ENCODE measurements at places on chromosomes 1 and 21.

DNA sequence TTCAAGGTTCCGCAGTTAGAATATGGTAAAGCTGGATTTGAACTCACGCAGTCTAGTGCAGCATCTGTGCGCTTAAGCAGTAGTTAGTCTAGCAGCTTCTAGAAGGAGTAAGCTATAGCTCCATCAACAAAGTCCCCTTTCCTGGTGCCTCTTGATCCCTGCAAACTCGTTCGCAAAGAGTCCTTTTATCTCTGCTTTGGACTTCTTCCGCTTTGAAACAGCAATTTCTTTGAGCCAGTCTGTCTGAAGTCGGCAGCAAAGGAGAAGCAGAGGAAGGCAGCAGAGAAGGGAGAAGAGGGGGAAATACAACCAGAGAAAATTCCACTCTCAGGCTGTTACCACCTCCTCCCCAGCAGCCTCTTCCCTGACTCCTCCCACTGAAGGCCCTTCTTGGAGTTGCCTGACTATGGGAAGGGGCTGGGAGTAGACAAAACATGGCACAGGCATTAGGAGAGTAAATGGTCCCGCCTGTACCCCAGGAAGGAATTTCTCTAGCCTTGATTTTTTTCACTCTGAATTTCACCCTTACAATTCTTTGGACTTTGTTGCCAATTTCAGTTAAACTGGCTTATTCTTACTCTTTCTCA is 25.9 kb downstream of the HSD3B2 start:
- no peak for DNase-seq

GRCh38 chr1:40664791-40665190 is 691 bp downstream of the RIMS3 start:
- peak; percentile 7 for DNase-seq

DNA sequence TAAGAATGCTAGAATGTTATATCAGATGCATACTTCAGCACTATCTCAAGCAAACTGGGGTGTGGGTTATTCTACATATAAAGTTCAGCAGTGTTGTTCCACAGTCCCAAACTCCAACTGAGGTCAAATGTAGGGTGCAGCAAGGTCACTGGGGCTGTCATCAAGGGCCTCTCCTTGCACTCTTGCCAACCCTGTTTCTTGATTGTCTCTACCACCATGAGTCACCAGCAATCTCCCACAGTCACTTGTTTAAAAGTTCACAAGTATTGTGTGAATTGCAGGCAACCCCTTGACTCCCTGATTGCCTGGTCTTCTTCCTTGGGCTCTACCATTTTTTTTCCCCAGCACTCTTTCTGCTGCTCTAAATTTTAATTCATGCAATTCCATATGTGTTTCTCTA is 10.6 kb downstream of the METTL18 start:
- DNase-seq: no peak

DNA sequence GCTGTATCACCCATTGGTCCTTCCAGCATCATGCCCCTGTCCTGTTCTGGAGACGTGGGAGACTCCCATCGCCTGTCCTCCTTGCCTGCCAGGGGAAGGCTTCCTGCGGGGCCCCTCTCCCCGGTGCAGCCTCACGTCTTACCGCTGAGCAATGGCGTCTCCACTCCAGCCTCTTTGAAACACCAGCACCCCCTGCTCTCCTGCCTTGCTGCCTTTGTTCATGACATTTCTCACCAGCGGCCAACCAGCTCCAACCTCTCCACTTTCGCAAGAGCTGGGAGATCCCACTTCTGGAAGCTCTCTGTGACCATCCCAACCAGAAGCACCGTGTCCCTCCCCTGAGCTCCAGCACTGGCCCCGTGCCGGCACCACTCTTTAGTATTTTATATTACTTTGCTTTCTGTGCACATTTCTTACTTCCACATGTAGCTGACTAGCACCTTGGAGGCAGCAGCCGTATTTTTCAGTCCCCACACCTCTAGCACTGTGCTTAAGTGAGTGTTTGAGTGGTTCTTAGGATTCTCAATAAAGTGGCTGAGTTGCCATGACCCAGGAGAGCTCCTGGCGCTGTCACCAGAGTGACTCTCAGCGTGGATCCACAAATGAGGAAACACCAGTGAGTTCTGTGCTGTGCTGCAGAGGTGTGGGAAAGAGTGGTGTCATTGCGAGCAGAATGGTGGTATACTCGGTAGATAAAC is 83.5 kb downstream of the ATP5PO start:
- DNase-seq: no peak

DNA sequence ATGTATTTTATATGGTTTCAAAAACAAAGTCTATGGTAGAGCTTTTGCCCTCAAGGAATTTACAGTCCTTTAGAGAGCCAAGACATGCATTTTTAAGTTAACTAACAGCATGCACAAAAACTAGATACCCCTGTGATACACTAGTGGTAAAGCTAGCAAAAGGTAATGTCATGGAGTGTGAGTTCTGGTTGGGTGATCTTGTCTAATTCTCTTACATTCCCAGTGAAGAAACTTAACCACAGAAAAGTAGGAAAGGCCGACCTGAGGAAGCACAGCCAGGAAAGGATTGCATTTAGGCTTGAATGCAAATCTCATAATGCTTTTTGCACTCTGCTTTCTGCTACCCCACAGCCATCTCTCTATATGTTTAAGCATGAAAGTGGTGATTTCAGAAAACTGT is 202.2 kb downstream of the ROR1 start:
- no peak for DNase-seq

GRCh38 chr1:160567858-160568682 is 11.2 kb downstream of the CD84 start:
- no peak for DNase-seq

GRCh38 chr1:14715802-14716201 is 117.3 kb downstream of the KAZN start:
- no peak for DNase-seq

- DNase-seq: no peak
Measured at GRCh38 chr21:34836103-34836932, 167.5 kb downstream of the CLIC6 start.

DNA sequence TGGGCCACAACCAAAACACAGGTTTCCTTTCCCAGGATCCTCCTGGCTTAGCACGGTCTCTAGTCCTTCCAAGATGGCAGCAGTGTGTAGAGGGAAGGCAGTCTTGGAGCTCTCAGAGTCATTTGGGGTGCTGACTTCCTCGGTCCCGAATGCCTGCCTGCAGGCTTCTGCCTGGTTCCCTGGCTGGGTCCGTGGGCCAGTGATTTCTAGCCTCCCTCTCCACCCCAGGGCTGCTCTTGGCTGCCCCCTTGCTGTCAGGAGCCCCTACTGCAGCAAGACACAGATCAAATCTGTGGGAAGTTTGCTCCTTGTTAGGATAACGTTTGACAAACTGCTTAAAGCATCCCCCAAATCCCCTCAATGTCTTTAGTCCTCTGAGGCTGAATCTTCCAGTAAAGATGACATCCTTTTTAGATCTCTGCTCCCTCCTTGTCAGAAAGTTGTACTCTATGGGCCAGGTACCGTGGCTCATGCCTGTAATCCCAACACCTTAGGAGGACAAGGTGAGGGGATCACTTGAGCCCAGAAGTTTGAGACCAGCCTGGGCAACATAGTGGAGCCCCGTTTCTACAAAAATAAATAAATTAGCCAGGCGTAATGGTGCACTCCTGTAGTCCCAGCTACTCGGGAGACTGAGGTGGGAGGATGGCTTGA is 272.5 kb downstream of the RRAGC start:
- no peak for DNase-seq

- no peak for DNase-seq
Measured at GRCh38 chr1:95237981-95238703, 4.1 kb downstream of the RWDD3 start.
